ENCODE measurements at places on chromosomes 12 and 14. TPM values are rescaled to one million over a fixed set of nuclear protein-coding genes. Genes with fewer than 3 reads are reported as not detected.

DNA sequence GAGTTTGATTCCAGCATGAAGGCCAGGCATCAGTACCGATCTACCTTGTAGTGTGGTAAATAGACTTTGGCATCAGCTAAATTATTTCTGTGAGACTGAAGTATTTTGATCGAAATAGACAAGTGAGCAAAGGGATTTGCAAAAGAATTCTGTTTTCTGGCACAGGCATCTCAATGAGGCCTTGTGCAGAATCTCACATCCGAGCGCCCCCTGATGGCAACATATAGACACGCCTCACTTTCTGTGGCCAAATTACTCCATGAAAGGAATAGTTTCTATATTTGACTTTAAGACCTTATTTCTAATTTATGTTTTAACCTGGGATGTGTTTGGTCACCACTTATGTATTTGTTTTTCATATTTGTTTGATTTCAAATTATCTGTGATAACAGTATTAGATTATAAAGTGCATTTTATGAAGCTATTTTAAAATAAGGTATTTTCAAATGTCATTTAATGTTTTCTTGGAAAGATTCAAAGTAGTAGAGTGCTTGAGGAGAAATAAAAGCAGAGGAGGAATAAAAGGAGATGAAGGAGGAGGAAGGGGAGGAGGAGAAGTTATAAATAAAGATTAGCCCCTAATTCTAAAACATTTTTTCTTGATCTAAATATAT is 731.9 kb downstream of the NRXN3 start:
- DNase-seq, result no peak

DNA sequence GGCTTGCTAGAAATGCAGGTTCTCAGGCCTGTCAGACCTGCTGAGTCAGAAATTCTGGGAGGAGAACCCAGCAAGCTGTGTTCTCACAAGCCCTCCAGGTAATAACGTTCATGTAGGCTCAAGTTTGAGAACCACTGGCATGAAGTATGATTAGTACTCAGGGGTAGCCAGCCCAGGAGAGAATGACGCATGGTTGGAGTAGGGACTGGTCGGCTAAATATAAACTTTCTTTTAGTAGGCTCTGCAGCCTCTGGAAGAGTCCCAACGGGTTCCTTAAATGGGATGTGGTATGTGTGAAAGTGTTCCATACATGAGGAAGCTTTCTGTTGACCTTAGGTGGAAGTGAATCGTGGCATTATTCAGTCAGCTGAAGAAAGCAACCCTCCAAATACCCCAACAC is 209.3 kb downstream of the SLC41A2 start:
- no peak for DNase-seq

DNA sequence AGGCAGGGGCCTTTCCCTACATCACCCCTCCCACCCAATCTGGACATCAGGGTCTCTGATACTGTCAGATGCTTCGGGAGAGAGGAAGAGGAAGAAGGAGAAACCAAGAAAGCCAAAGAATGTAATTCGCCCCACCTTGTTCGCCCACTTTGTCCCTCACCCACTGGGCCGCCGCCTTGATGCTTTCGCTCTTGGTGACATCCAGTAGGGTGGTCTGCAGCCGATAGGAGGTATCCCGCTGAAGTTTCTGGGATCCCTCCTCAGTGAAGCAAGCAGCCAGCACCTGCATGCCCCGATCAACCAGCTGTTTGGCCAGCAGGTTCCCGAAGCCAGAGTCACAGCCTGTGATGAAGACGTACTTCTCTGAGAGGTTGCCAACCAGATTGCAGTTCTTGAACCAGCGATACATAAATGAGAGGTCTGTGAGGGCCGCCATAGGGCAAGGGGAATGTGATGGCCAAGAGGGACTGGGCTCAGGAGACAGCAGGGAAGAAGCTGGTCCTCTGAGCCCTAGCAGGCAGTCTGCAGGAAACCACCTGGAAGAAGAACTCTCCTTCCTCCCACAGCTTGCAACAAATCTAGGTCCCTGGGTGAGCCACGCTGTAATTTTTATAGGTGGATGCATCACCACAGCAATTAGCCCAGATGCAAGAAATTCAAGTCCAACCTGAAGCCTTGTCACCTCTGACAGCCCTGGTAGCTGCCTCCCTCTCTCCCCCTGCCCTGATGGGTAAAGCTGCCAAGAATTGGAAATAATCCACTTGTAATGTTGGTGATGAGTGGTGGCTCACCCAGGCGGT is at the start of gene SDR9C7:
TSS of gene SDR9C7 (minus strand) at position 583 of the 800 bp plus-strand sequence. CDS start at position 436, 147 bp downstream.
- DNase-seq, result no peak

ACOT6 gene
- total RNA-seq, result not detected

GRCh38 chr14:35883677-35884293 is 57.6 kb downstream of the BRMS1L start:
- DNase-seq, result peak; percentile 20

TAS2R8 gene
- not detected for total RNA-seq

CRIP2 gene
- total RNA-seq, result 280 TPM

NYNRIN gene
- 0.31 TPM for total RNA-seq

GRCh38 chr12:4816744-4817525 is 92.8 kb upstream of the KCNA1 start:
- no peak for DNase-seq

SMAGP gene
- total RNA-seq, result 2.4 TPM

DNA sequence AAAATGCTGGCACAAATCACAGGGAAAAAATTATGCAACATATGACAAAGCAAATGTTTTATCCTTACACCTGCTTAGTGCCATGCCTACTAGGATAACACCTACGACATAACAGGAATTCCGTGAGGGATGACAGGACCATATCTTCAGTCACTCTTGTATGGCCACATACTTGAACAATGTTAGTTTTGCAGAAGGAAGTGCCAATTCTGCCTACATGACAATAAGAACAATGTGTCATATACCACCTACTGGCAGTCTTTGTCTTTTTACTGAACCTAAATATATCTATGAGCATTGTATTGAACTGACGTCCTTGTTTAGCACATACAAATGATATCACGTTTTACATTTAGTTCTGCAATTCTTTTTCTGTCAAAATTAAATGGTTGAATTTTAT is 234.0 kb downstream of the ADAMTS20 start:
- DNase-seq, result no peak

CCDC175 gene
- not detected for total RNA-seq

DNA sequence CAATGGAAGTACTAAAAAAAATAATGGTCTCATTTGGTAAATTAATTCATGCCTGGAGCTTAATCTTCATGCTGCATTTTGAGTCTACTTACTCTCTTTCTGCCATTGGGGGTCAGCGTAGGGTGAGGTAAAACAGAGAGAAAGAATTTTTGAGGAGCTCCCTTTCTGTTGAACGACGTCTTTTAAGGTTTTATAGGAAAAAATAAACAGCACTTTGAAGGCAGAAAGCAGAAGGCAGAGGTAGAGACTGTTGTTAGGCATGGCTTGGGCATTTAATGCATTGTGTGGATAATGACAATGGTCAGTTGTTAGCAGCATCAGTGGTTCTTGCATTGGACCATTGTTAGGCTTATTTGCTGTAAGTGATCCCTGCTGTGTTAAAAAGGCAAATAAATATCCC is 557.2 kb upstream of the STXBP6 start:
- no peak for DNase-seq

- DNase-seq, result no peak
These were observed 16.5 kb downstream of the SLC15A4 start for GRCh38 chr12:128807161-128807724.

DNA sequence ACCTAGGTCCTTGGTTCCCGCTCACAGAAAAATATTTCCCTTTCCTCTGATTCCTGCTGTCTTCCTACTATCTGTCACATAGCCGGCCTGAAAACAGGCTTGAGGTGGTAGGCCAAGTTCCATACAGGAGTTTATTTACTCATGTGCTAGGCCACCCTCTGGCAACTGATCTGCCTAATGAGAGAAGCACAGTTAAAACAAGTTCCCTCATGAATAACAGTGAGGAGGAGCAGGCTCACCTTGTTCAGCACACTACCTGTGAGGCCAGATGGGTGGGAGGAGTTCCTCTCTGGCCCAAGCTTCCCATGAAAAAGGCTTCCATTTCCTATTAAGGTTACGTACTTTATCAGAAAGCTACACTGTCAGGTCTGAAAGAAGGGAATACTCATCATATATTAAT is 206.0 kb downstream of the MYRFL start:
- no peak for DNase-seq

DNA sequence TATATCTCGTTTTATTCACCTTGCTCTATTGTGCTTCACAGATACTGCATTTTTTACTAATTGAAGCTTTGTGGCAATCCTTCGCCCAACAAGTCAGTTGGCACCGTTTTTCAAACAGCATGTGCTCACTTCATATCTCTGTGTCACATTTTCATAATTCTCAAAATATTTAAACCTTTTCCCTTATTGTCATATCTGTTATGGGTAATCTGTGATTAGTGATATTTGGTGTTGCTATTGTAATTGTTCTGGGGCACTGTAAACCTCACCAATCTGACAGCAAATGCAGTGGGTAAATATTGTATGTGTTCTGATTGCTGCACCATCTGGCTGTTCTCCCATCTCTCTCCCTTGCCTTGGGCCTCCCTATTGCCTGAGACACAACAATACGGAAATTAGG is 191.3 kb downstream of the BTG1 start:
- DNase-seq, result no peak

DEGS2 gene
- total RNA-seq, result 4.9 TPM

- no peak for DNase-seq
These were observed 113.3 kb downstream of the LRRK2 start for GRCh38 chr12:40338071-40338470.

TMED10 gene
- total RNA-seq, result 183 TPM

DNA sequence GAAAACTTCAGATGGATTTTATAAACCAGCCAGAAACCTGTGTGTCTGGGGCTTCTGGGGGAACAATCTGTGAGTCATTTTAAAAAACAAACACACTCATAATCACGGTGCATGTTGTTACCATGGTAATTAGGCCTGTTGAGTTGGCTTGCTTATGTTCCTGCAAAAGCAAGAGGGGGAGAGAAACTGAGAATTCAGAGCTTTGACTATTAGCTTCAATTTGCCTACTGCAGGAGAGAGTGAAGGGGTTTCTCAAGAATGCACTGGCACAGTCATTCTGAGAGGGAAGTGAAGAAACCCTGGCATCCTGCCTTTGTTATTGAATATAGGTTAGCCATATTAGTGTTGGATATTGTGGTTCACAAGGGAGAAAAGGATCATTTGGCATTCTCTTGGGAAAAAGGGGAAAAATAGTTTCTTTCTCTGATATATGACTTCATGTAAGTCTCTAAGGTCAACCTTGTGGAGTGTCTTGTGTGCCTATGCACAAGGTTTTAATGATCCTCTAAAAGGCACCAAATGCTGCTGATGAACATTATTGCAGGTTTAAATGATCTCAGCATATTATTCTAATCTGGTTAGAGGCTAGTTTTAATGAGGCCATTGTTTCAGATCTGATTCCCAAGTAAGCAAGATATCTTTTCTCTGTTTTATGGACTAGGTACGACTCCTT is 12.9 kb downstream of the GNG2 start:
- DNase-seq, result no peak

DNA sequence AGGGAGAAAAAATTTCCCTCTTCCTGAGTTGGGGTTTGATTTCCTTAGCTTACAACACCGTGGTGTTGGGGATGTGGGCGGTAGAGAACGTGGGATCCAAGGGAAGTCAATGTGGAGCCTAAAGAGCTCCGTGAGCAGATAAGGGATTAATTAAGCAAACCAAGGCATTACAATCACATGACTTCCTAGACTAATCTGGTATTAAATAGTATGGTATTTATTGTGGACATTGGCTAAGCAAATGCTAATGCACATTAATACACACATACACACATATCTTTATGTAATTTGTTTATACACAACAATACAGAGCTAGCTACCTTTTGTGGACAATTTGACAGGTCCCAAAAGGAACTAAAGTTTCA is 791 bp upstream of the RNF41 start:
- DNase-seq, result no peak

DNA sequence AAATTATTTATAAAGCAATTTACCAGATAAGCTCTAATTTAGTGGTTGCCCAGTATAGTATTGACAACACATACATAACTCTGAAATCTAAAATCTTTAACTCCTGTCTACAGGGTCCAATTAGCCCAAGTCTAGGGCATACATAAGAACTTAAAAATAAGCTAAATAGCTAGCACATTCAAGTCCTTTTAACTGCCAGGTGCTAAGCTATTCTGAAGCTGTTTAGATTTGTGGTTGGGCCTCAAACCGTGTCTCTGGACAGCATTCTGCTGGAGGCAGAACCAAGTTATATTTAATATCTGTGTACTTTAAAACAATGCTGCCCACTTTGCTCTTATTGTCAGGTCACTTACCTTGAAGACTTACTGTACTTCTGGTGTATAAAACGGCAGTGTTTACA is 19.0 kb downstream of the RPS6KA5 start:
- DNase-seq, result no peak

GRCh38 chr14:65723348-65723747 is 310.8 kb downstream of the FUT8 start:
- DNase-seq, result no peak

DNA sequence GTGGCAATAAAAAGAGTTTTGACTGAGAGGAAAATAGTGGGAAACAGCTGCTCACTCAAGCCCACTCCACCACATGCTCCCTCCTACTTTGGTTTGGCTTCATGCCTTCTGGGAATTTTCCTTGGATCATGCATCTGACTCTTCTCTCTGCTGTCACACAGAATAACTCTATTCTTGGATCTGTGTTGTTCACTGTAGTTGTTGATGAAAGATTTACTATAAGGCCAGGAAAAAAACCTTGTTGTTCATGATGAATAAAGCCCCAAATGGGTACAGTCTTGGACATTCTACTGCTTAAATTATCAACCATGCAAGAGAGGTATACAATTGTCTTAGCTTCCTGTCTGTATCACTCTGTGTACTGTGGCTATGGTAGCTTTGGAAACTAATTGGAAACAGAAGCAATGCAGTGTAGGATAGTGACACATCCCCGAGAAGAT is 70.5 kb downstream of the TMX1 start:
- no peak for DNase-seq

DNA sequence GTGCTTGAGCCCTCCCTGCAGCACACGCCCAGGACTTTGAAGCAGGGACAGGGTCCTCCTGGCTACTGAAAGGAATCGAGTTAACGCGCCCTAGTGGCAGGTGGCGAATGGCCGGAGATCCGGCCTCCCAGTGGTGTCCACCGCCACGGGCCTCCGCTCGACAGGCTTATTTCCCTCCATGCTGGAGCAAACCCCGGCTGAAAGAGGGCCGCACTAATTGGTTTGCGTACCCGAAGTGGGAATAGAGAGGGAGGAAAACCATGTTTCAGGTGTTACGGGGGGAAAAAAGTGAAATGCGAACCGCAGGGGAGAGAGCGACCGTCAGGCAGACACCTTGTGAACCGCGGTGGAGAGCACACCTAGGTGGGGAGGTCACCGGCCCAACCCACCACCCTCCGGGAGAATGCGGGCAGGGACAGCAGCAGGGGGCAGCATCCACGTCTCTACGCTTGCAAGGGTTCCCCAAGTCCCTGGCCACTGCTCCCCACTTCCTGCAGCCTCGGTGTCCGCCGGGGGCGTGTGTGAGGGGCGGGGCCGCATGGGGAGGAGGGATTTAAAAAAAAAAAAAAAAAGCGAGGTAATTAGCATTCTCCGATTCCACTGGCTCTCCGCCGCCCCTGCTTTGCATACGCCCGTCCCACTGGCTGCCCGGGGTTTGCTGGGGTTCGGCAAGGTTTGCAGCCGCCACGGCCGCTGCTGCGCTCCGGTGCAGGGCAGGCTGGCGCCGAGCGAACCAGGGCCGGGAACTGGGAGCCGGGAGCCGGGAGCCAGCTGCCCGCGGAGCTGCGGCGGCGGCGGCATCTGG is 224.6 kb upstream of the CRY1 start:
- DNase-seq, result no peak

CTSG gene
- not detected for total RNA-seq

GRCh38 chr12:120490325-120490724 is 5.6 kb upstream of the DYNLL1 start:
- DNase-seq, result no peak

GRCh38 chr12:119005913-119006312 is 24.6 kb downstream of the SRRM4 start:
- DNase-seq, result no peak

PLEKHG7 gene
- total RNA-seq, result not detected

Measured in Panc1 (cell line).